Activated CD8-positive, alpha-beta T cell treated with anti-CD3 and anti-CD28 coated beads for 36 hours (primary cell): ENCODE measurements at places on chromosomes 4 and X.

- no peak for DNase-seq
These were observed 24.9 kb downstream of the TRIM61 start for GRCh38 chr4:164952551-164952950.

DNA sequence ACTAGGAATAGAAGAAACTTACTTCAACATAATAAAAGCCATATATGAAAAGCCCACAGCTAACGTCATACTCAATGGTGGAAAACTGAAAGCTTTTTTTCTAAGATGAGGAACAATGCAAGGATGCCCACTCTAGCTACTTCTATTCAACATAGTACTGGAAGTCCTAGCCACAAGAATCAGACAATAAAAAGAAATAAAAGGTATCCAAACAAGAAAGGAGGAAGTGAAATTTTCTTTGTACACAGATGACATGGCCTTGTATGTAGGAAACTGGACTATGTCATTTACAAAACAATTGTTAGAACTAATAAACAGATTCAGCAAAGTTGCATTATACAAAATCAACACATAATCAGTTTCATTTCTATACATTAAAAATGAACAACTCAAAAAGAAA, 25.5 kb upstream of the NXT2 start:
- no peak for DNase-seq

- DNase-seq: no peak
These were observed 169.9 kb upstream of the LDB2 start for GRCh38 chr4:17068392-17068791.

- no peak for DNase-seq
These were observed 750.5 kb downstream of the FAM133A start for GRCh38 chrX:94424456-94424855.

DNA sequence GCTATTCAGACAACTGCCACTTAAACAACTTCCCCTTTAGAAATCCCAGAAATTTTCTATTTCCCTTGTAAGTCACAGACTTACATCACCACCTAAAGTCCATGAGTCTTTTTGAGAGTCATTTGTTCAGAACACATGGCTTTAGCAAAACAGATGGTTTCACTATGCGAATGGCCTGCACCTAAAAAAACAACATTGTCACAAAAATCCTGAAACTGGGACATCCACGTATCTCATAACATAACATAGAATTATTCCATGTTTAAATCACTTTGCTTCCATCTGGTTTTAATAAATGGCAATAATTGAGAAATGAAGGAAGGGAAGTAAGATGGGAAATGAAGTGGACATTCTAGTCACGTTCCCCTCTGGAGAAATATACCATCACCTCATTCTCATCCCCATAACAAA, 155.3 kb upstream of the EDNRA start:
- DNase-seq: no peak

DNA sequence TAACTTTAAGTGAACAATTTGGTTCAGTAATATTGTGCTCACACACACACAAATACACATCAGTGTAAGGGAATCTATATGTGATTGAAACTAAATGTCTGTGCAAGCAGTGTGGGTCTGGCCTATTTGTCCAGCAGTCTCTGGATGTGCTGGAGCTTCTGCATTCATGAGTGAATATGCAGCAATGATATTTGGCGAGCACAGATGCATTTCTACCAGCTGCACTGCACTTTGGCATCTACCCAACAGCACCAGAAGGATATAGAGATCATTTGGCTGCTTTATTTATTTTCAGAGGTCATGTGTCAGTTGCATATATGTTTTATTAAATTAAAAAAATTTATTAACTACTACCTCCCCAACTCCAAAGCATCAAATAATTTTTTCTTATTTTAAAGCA, 613.4 kb upstream of the NR3C2 start:
- DNase-seq: no peak

DNA sequence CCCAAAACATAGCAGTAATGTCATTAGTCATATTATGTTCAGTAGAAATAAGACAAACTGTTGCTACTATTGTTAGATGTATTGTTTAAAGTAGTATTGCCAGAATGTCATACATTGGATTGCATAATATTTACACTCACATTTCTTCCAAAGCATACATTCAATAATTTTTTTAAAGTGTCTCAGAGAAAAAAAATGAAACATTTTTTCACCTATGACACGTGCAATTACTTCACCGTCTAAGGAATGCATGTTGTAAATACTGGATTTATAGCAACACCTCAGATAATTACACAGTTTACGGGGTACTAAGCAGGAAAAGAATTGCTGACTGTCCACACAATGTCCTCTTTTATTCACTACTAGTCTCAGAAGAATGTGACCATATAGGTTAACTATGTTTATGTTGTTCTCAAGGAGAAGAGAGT, 162.1 kb downstream of the PCDH18 start:
- DNase-seq: no peak

- DNase-seq: no peak
These were observed 293.9 kb downstream of the PDGFC start for GRCh38 chr4:156677656-156678055.

DNA sequence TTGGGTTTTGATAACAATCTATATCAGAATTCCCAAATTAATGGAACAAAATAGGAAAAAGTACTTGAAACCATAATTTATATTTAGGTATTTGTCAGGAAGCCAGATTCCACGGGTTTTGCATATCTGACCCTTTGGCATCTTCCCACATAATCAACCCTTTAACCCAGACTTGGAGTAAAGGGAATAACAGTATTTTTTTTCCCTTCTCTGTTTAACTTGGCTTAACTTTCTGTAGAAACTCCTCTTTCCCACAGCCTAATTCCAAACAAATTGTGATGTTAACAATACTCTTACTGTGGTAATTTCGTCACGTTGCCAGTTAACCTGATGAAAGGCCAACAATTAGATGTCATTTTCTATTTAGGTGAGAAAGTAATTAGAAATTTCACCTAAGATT, 49.4 kb upstream of the GUCY1A1 start:
- DNase-seq: no peak

DNA sequence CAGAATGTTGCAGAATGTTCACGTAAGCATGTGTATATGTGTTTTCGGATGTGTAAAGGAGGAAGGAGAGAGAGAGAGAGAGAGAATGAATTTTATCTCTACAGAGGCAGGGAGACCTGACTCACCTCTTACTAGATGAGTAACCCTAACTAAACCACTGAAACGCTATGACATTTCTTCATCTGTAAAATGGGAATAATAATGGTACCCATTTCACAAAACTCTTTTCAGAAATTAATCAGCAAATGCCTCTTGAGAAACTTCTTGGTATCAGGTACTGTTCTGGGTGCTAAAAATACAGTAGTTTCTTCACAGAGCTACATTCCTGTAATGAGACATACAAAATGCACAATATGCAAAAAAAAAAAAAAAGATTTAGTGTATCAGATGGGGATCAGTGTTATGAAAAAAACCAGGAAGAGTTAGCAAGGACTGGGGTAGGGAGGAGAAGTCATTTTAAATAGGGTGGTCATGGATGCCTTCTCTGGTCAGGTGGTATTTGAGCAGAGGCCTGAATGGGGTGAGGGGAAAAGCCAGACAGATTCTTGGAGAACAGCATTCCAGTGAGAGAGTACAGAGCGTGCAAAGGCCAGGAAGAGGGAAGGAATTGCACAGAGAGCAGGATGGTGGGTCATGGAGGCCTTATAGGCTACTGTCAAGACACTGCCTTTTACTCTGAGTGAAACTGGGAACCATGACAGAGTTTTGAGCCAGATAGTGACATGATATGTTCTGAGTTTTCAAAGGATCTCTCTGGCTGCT, 84.9 kb upstream of the SPANXB1 start:
- DNase-seq: no peak

- no peak for DNase-seq
These were observed 125.6 kb downstream of the PTTG2 start for GRCh38 chr4:38085751-38086150.

DNA sequence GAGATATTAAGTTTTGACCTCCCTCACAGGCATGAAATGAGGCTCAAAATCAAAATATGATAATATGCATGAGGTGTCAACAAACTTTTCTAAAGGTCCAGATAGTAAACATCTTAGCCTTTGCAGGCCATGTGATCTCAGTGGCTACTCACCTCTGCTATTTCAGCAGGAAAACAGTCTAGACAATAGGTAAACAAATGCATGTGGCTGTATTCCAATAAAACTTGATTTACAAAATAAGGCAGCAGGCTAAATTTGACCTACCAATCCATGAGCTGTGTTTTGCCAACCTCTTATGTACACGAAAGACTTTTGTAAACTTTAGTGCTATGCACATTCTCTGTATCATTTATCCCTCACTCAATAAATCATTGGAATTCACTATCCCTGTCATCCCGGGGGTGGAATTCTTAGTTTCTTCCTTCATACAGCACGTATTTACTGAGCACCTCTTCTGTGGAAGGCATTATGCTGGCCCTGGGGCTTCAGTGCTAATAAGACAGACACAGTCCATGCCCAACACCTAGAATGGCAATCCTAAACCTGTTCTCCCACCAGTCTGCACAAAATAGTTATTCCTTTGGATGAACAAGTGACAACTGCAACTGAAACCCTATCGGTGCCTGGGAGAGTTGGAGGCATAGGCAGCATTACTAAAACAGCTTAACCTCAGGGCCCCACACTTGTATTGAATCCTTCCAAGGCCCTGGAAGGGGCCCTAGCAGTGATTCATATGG, 19.9 kb downstream of the MAGEB17 start:
- DNase-seq: no peak

DNA sequence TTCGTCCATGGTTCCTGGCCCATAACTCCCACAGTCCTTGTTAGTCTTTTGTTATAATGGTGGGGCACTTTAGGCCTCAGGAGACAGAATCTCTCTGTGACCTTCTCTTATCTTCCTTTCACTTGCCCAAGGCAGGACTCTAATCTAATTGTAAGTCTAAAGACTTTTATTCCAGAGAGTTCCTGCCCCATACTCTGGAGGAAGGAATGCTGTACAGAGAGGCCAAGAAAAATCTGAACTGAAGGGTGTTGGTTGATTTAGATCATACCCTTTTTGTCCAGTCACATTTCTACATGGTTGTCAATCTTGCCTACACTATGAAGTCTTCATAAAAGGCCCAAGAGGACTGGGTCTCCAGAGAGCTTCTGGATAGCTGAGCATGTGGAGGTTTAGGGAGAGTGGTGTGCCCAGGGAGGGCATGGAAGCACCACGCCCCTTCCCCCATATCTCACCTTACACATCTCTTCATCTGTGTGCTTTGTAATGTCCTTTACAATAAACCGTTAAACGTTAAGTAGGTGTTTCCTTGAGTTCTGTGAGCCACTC, 84.5 kb downstream of the AFF1 start:
- DNase-seq: no peak

GRCh38 chr4:159563257-159563656, 460.4 kb downstream of the RAPGEF2 start:
- DNase-seq: no peak

- no peak for DNase-seq
These were observed 24.5 kb downstream of the HCCS start for GRCh38 chrX:11135564-11136185.

GRCh38 chr4:8653326-8654000, 60.9 kb downstream of the CPZ start:
- no peak for DNase-seq

DNA sequence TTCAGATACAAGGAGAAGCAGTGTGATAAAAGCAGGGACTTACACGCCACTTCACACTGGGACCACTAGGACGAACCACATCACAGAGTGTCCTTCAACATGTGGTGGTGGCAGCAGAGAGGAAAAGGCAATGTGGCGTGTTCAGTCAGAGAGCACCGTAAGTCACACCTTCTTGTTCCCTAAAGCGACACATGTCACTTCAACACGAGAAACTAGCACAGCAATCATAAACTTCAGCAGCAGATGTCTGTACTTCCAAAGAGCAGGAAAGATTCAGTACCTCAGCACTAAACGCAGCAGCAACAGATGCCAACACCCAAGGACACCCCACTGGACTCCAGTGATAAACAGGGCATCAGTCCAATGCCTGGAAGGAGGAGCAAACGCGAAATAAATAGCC, 96.7 kb downstream of the AREG start:
- DNase-seq: no peak

DNA sequence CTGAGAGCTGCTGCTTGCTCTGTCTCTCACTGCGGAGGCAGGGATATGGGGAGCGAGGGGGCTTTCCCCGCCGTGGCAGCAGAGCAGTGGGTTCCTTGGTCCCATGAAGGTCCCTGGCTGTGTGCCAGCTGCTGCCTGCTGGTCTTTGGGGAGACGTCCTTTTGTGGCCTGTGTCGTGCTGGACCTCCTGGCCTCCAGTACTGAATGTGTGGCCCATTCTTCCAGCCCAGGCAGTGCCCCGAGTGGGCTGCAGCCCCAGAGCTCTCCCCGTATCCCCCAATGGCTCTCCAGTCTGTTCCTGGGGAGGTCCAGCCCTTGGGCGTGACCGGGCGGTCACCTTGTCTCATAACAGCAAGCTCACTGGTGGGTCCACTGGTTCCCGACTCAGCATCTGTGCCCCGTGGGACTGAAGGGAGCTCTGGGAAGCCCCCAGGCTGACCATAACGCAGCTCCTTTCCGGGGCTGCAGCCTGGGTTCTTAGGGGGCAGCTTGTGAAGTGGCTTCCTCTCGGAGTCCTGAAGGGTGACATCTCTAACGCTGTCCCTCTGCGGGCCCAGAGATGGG, 115.6 kb downstream of the SMIM20 start:
- DNase-seq: no peak

GRCh38 chrX:46169808-46170207, 375.4 kb downstream of the ZNF674 start:
- DNase-seq: no peak

DNA sequence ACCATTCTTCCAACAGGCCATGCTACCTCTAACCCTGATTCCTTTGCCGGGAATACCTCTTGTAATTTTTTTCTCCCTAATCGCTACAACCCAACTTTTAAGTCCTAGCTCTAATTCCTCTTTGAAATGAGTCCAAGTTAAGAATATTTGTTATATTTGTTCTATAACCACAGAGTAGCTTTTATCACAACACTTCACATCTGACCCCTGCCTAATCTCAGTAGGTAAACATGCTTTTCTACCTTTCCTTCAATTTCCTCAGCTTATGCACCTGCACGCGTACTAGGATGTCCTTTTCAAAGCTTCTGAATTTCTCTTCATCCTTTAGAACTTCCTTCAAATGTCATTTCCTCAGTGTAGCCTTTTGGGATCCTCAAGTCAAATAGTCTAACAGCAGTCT, 915.5 kb upstream of the LCORL start:
- no peak for DNase-seq

DNA sequence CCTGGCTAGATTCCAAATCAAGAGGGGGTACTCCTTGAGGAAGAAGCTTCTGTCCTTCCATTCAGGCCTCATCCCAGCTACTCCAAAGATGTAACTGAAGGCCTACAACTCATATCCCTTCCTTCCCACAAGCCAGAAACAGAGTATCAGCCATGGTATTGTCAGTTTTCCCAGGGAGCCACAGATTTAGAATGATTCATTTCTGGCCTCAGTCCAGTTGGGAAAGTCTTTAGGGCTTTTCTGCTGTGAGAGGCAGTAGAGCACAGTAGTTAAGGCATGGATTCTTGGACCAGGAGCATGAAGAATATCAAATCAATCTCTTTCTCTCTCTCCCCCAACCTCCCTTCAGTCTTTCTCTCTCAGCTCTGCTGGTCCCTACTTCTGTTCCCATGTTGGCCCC, 505.0 kb downstream of the BCOR start:
- no peak for DNase-seq
